ENCODE measurements at places on chromosomes 1 and 21. TPM values are rescaled to one million over a fixed set of nuclear protein-coding genes. Genes with fewer than 3 reads are reported as not detected.

DNA sequence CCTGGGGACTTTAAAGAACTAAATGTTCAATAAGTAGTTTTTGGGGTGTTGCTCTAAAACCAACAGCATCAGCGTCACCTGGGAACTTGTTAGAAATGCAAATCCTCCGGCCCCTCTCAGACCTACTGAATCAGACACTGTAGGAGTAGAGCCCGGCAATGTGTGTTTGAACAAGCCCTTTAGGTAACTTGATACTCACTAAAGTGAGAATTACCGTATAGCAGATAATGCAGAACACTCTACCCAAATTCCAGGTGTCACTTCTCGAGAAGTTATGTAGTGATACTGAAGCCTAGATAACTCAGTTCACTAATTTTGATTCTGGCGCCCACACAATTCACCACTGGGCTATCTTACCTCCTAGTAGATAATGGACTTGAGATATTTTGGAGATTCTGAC lies 3.7 kb upstream of the DPT start:
- no peak for DNase-seq

GRCh38 chr1:34450325-34450724 lies 273.6 kb downstream of the C1orf94 start:
- no peak for DNase-seq

- DNase-seq, result no peak
Observed at GRCh38 chr1:198823626-198824025, 184.8 kb downstream of the PTPRC start.

DNA sequence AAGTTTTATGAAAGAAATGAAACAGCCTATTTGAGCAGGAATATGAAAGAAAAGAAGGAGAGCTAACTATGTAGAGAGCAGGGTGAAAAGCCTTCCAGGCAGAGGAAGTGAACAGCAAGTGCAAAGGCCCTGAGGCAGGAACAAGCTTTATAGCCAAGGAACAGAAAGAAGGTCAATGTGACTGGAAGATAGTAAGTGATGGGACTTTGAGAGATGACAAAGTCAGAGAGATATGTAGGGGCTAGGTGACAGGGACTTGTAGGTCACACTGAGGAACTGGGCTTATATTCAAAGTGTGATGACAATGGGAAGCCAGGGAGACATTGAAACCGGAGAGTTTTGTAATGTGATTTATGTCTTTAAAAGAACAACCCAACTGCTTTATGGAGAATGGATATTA lies 18.9 kb downstream of the PRRX1 start:
- DNase-seq, result no peak

MNDA gene
- total RNA-seq, result 2.3 TPM
